ENCODE measurements at places on chromosomes 1 and 21. TPM values are rescaled to one million over a fixed set of nuclear protein-coding genes. Genes with fewer than 3 reads are reported as not detected.

DNA sequence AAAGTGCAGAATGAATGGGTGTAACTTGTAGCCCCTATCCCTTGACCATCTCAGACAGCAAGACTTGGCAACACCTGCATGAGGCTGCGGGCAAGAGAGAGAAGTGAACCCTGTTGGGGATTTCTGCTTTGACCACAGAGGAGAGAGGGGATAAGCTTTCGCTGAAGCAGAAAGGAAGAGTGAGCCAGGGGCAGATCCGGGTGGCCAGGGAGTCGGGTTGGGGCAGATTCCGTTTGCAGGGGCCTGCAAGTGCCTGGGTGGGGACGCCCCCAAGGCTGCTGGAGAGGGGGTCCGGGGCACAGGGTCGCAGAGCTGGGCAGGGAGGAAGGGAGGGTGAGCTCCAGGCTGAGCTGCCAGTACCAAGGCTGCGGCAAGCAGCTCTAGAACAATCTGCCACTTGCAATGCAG lies 25.3 kb upstream of the PIK3CD start:
- DNase-seq = no peak

Gene RIMKLA
- 11.4 TPM for total RNA-seq

GRCh38 chr1:164930241-164930640 lies 371.3 kb downstream of the PBX1 start:
- DNase-seq = no peak

DNA sequence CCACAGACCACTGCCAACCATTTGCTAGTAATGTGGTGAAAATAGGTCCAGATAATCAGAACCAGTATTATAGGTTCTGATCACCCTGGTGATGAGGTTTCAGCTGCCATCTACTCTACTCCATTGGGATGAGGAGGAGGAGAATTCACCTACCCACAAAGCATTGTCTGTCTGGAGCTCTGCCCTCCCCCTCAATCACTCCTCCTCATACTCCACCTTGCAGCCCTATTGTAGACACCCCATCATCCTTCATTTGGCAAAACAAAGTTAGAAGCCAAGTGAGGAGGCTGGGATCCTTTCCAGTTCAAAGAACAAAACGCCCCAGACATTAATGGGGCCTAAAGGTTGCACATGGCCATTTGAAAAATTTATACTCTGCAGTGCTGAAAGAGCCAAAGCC lies 157.4 kb upstream of the L1TD1 start:
- DNase-seq = no peak

DNA sequence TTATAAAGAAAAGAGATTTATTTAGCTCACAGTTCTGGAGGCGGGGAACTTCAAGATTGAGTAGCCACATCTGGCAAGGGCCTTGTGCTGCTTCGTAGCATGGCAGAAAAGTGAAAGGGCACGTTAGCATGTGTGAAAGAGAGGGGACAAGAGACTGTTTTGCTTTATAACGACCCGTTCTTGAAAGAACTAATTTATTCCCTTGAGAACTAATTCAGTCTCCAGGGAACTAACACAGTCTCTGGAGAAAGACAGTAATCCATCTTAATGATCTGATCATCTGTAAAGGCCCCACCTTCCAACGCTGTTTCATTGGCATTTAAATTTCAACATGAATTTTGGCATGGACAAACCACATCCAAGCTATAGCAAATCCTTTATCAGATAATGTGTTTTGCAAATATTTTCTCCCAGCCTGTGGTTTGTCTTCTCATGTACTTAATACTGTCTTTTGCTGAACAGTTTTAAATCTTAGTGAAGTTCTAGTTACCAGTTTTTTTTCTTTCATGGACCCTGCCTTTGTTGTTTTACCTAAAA lies 26.1 kb downstream of the MTR start:
- no peak for DNase-seq

Gene DMRTA2
- total RNA-seq = 0.27 TPM

Gene CR1L
- total RNA-seq = not detected

Gene CCDC185
- not detected for total RNA-seq

Gene ARMH1
- total RNA-seq = 1.1 TPM

GRCh38 chr1:114345930-114346479 lies 165.0 kb downstream of the TRIM33 start:
- peak; percentile 71 for DNase-seq

All from sigmoid colon (tissue), 7 donors.